Stimulated activated CD8-positive, alpha-beta memory T cell treated with anti-CD3 and anti-CD28 coated beads, Interleukin-15, amount 100 ng/mL, for 4 hours (primary cell): ENCODE measurements at places on chromosomes 7 and 10.
A peak's percentile ranks its signal among the peaks of the same experiment; 100 is the strongest.

GRCh38 chr7:155660758-155661093 lies 16.3 kb downstream of the RBM33 start:
- no peak for DNase-seq

DNA sequence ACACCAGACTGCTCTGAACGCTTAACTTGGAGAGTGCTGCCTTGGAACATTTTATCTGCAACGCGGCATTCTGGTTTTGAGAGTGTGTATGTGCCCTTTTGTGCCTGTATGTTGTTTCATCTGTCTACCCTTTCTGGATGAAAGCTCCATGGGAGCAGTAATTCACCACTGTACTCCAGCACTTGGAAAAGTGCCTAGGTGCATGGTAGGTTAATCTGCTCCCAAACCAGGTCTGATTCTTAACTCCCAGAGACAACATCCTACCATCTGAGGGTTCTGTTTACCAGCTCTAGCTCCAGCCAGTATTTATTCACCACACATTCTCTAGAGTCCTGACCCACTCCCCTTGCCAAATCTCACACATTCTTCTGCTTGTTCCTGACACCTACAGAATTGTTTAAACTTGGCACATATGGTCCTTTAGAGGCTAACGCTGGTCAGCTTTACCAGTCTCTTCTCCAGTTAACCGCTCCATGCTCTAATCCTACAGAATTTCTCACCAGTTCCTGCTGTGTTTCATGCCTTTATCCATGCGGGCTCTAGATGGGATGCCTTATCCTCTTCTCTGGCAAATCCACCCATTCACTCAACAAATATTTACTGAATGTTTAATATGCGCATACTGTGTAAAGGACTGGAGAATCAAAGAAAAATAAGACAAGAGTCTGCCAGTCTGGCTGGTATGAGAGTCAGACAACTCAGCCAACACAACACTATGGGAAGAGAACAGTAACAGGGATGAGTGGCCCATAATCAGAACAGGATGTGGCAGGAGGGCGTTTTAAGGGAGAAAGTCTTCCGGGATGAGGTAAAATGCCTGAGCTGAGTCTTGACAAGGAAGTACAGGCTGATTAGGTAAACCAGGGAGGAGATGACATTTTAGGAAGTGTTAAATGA lies 46.3 kb downstream of the MTPN start:
- DNase-seq, result no peak

DNA sequence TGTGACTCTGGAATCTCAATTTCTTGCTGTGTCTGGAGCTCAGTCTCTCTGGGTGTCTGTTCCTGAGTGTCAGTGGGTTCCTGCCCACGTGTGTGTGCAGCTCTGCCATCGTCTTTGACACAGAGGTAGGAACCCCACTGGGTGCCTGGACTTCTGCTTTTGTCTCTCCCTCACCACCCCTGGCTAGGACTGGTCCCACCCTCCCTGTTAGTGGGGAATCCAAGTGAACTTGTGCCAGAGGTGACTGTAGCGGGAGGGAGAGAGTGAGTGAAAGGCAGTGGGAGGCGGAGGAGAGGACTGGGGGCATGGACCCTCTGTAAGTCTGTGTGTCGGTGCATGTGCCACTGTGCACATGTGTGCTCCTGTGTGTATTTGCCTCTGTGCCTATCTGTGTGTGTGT lies 299.9 kb upstream of the ZMIZ1 start:
- DNase-seq, result no peak

GRCh38 chr10:121633056-121633455 lies 34.8 kb upstream of the FGFR2 start:
- no peak for DNase-seq

DNA sequence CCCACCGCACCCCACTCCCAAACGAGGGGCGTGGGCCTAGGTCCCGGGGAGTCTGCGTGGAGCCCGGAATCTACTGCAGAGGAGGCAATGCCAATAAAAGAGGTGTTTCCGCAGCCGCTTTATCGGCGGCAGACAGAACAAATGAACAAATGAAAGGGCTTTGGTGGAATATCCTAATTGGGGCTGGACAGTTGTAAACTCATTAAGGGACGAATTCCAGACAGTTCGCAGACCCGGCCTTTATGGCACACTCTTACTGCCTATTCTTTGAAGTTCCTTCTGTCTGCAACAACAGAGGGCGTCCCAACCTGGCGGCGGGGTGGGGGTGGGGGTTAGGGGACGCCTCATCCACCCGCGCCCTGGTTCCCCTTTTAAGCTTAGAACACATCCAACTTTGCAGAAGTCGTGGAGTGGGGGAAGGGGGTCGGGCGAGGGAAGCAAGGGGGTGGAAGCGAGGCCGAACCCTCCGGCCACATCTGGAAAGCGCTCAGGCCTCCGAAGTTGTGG lies 4.1 kb downstream of the HOXA9 start:
- DNase-seq, result no peak

DNA sequence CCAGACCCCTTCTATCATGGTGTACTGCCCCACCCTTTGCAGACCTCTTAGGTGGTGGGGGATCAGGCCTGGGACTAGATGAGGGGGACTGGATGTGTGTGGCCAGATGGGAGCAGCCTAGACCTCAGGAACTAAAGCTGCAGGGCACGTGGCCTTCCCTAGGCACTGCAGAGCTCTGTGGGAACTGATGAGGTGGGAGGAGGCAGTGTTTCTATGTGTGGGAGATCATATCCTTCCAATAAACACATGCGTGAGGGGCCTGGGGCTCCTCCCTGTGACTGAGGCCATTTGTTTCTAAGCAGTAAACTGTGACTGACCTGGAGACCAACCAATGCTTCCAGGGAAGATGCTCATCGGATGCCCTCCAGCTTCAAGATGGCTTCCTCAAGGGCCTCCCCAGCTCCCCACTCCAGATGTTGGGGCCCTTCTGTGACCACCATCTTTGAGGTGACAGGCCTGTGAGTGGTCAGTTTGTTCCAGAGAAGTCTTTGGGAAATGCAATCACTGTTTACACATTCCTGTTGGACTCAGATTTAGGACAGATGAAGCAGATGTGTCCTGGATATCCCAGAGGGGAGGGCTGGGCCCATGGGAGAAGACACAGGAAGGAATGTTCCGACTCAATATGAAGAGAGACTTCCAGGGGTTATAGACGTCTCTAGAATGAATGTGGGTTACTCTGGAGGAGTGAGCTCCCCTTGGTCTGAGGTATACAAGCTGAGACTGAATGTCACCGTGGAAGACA lies 23.6 kb upstream of the ZCCHC24 start:
- no peak for DNase-seq

DNA sequence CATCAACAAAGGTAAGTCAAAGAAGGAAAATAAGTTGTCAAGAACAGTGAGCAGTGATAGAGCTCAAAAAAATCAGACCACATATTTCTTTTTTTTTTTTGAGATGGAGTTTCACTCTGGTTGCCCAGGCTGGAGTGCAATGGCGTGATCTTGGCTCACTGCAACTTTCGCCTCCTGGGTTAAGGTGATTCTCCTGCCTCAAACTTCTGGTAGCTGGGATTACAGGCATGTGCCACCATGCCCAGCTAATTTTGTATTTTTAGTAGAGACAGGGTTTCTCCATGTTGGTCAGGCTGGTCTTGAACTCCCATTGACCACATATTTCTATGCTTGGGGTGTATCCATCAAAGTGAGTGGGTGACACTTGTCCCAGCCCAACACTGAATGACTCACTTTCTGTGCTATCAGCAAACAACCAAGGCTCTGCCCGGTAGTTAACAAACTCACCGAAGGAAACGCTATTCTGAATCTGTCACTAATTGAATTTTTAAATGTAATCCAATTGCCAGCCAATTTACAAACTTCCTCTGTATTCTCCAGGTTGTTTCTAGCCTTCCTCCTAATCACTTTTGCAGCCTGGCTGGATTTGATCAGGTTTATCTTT lies 19.6 kb upstream of the SMNDC1 start:
- DNase-seq, result no peak

GRCh38 chr7:128309124-128309523 lies 34.6 kb downstream of the RBM28 start:
- DNase-seq, result no peak

GRCh38 chr10:122567056-122567660 lies 6.6 kb downstream of the DMBT1 start:
- DNase-seq, result no peak

DNA sequence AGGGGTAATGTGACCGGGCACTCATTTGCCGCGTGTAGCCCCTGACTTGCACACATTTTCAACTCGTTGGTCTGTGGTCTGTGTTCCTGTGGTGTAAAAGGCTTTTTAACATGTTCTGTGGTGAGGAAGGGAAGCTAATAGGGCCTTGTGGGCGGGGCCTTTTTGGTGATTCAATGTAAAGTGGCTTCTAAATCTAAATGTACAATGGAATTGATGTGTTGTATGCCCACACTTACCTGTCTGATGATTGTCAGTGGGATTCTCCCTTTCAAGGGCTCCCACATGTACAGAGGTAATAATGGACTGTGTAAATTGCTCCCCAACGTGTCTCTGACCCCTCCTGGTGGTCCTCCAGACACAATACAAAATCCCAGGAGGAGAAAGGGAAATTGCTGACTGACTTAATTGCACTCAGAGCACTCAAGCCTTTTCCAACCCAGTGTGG lies 43.1 kb upstream of the GATAD1 start:
- DNase-seq, result peak; percentile 7

- no peak for DNase-seq
These were observed 64.1 kb upstream of the PDZD8 start for GRCh38 chr10:117439243-117439912.

DNA sequence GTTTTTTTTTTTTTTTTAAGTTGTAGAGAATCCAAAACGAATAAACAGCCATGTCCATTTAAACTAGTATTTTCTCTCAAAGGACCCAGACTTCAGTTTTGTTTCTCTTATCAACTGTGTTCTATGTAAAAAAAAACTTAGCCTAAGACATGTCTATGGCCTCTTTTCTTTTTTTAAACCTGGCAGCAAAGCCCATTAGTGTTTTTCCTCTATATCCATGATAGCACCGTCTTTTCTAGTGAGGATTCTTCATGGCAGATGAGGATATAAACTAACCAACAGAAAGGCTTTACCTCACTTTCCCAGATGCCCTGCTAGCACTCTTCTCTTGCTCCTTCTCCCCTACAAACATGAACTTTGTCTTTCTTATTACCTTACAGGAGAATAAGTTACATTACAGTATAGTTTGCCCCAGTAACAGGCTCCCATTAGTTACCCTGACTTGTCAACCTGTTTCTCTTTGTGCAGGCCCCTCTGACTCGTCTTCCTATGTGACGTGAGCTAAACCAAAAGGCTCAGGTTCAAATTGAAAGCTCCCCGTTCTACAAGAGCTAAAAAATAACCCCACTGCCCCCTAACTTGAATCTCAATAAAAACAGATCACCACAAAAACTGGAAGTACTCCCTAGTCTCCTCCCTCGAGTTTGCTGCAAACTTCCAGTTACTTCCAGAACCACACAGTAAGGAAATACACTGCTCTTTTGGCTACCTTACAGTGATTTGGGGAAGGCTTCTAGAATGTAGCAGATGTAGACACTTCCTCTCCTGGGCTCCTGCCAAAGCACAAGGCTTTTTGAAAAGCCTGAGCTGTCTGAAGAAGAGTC lies 20.1 kb downstream of the P4HA1 start:
- no peak for DNase-seq

GRCh38 chr10:120420421-120420820 lies 36.6 kb upstream of the PLPP4 start:
- no peak for DNase-seq

DNA sequence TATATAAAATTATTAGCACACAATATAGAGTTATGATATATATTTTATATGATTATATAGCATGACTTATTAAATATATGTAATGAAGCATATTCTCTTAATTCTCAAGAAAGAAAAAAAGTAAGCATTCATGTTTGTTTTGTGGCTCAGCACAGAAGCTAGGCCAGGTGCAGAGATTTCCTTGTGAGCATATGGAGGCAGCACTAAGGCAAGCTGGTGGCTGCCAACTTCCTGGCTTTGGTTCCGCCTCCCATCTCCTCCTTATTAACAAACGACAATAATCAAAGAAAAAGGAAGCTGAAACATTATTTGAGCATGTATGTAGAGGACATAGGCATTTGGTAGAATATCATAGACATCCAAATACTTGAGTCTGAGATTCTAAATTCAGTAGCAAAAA lies 130.3 kb downstream of the ST7 start:
- DNase-seq, result no peak

GRCh38 chr7:103447073-103447960 lies 1.3 kb upstream of the SLC26A5 start:
- no peak for DNase-seq

DNA sequence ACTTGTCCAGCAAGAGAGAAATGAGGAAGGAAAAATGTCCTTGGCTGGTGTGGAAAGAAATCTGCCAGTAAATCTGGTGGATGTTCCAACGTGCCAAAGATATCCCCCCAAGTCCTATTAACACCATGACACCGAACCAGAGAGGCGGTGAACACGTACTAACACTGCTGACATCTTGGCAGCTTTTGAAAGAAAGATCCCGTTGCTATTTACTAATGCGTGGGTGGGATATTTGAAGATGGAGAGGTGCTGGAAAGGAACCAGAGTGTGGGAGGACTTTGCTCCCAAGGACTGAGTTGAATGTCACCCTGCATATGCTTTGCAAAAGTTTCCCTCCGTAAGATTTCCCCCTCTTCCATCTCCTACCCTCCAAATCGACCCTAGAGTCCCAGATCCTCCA lies 7.9 kb downstream of the CCDC3 start:
- DNase-seq, result no peak

- DNase-seq, result no peak
These were observed 320.9 kb upstream of the AUTS2 start for GRCh38 chr7:69277366-69277765.

GRCh38 chr10:47024399-47025252 lies 113.4 kb downstream of the PTPN20 start:
- no peak for DNase-seq
